ENCODE measurements at places on chromosomes 1 and 21.

- no peak for DNase-seq
These were observed 599.1 kb upstream of the PRMT6 start for GRCh38 chr1:106457368-106457767.

GRCh38 chr1:215118081-215118480 lies 35.5 kb downstream of the KCNK2 start:
- DNase-seq = no peak

DNA sequence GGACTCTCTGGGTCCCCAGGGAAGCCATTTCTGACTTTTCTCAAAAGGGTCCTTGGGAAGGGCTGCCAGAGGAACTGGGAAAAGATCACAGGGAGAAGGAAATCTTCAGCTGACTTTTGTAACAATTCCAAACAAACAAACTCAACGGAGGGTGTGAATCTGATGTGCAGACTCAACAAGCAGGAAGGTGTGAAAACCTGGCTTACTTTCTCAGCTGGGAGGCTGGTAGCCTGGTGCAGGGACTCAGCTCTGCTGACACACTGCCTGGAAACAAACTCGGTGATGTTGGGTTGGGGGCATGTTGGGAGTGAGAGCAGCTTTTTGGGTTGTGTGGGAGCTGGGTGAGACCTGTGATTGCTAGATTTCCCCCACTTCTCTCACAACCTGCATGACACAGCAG lies 10.2 kb upstream of the HSD3B2 start:
- no peak for DNase-seq

DNA sequence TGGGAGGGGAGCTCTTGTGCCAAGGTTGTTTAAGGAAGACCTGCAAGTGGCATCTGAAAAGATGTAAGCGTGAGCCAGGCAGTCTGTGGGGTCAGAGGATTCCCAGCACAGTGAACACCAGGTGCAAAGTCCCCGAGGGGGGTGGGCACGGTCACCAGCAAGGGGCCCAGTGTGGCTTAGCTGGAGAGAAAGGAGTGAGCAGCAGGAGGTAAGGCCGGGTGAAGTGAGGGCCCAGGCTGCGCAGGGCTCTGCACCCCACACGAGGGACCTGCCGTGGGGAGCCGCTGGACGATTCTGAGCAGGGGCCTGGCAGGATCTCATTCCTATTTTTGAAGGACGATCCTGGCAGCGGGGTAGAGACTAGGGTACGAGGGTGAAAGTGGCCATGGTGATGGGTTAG lies 4.1 kb downstream of the DDOST start:
- DNase-seq = no peak

DNA sequence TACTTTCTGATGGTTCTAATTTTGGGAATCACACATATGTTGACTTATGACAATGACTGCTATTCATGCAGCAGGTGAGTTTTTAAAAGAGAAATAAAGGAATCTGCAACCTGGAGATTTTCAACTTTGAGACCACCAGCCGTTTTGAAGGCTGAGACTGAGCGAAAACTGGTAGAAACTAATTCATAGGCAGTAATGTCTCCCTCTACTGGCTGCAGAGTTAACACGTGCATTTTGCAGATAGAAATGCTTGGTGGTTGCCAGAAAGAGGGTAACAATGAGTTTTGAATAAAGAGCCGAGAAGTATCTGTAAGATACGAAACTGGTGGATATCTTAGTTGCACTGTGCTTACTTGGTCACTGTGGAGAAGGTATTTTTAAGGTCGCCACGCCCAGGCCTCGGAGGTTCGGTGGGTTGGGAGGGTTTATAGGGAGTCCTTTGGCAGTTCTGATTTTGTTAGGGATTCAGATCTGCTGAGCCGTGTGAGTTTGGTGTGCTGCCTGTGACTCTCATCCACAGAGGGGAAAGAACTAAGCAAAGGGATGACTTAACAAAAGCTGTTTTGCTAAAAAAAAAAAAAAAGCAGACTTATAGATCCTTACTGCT lies 83.0 kb downstream of the RYR2 start:
- no peak for DNase-seq

DNA sequence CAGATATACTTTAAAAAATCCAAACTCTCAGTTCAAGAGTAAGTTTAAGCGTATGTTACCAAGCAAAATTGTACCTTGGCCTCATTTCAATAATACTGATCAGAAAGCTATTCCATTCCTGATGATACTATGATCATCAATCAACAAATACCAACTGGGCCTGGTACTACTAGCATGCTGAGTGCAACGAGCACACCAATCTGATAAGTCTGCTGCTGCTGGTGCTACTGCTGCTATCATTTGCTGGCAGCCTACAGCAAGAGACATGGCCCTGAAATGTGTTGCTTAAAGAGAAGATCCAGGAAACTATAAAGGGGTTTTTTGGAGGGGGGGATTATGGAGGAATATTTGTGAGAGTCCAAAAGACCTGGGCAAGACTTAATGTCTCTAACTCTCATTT lies 39.7 kb downstream of the NME7 start:
- no peak for DNase-seq

DNA sequence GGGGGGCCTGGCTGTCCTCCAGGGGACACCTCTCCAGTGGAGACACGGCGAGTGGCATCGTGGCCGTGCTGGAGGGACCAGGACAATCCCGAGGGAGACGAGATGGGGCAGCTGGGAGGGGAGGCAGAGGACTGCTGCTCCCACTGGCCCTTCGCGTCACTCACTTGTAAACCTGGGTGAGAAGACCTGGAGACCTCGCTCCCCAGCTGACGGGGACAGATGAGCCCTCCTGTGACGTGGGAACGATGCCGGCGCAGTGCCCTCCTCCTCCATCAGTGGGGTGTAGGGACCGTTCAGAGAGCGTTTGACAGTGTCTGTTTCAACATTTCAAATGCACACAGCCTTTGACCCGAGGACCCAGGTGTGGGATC lies 4.6 kb downstream of the SPATC1L start:
- no peak for DNase-seq

- DNase-seq = peak; percentile 78
These were observed 191.3 kb upstream of the LMO4 start for GRCh38 chr1:87137342-87137739.

DNA sequence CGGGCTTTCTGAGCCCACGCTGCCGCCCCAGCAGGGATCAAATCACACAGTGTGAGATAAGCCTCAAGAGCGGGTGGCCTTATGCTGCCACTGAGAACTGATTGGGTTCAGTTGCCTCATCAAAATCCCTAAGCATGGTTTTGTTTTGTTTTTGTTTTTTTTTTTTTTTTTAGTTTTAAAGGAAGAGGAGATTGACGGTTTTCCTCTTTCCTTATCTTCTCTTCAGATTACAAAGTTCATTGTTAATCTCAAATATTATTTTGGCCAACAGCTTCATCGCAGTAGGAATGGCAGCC lies 651 bp downstream of the COA6 start:
- no peak for DNase-seq

- DNase-seq = no peak
These were observed 69.7 kb upstream of the SPAG17 start for GRCh38 chr1:118254491-118255425.

DNA sequence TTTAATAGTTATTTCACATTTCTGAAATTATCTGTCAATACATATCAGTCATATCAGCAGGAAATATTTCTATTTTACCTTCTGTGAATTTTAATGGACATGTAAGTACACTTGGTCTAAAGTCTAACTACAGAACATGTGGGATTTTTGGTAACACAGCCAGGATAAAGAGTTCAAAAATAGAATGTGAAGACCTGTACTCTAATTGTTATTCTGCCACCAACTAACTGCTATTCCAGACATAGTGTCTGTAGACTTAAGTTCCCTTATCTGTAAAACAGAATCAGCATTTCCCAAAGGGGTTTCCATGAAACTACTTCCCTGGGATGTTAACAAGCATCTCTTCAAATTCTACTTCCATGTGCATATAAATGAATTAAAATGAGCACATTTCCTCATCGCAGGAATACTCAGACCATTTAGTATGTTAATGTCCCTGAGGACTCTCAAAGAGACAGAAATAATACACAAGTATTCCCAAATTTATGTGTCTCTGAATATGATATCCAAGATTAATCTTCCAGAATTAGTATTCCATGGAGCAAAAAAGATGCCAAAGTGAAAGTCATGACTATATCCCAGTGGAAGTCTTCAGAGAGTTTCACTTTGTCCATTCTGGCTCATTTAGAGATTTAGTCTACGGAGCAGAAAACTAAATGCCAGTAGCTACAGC lies 325.6 kb downstream of the NEGR1 start:
- DNase-seq = no peak

Measured in CMK (cell line).